D721Med (cell line): ENCODE measurements at places on chromosomes 3 and 15.

DNA sequence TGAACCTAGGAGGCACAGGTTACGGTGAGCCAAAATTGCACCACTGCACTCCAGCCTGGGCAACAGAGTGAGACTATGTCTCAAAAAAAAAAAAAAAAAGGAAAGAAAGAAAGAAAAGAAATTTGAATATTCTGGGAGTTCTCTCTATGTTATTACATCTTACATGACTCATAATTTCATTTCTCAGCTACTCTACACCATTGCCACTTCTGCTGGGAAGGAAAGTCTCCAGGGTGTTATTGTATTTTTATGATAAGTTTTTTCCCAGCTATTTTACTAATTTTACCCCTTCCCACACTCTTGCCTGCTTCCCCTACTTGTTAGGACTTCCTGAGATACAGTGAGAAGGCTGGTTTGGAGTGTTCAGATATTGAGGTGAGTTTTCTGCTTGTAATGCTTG, 69.7 kb upstream of the UMPS start:
- DNase-seq: no peak

GRCh38 chr3:80836395-80836794, 925.0 kb downstream of the GBE1 start:
- no peak for DNase-seq

- no peak for DNase-seq
These were observed 18.7 kb downstream of the TNFAIP8L3 start for GRCh38 chr15:51075826-51076523.

DNA sequence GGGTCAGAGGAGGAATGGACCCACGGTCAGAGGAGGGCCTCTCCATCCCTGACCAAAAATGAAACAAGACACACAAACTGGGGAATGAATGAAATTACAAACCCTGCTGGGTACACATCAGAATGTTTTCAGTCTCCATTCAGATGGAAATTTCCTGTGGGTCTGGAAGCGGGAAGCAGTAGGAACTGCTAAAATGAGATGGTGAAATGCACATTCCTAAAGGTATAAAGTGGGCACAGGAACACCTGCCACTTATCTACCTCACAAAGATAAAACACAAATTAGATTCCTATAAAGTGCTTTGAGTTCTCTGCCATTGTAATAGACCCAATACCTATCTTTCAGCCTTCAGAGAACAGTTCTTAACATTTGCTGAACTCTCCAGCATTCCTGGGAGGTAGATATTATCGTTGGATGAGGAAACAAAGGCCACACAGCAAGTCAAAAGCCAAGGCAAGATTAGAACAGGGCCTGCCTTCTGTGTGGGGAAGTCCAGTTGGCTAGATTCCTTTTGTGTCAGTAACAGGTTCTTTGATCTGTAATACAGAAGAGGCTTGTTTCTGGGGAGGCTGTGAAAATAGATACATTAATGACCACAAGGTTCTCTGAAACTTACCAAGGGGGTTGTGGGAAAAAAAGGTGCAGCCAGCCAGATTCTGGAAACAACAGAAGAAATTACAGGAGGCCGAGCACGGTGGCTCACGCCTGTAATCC, 98.4 kb downstream of the IGF2BP2 start:
- no peak for DNase-seq

GRCh38 chr3:100105501-100105900, 8.8 kb downstream of the FILIP1L start:
- DNase-seq: no peak

GRCh38 chr15:74315626-74316025, 51.8 kb downstream of the CYP11A1 start:
- DNase-seq: no peak

DNA sequence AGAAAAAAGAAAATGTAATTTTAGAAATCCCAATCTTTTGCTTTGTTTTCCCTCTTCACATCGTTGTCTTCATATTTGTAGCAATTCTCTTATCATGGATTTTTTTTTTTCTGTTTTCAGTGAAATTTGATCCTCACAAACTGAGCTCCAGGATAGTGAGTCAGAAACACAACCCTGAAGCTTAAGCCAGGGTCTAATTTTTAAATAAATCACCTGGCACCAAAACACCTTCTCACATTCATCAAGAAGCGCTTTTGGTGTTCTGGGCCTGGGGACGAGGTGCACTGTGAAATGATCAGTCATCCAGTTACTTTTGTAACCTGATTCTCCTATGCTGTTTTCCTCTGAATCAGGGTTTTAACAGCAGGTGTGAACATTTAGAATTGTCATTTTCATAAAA, 87.7 kb downstream of the REC114 start:
- DNase-seq: no peak

DNA sequence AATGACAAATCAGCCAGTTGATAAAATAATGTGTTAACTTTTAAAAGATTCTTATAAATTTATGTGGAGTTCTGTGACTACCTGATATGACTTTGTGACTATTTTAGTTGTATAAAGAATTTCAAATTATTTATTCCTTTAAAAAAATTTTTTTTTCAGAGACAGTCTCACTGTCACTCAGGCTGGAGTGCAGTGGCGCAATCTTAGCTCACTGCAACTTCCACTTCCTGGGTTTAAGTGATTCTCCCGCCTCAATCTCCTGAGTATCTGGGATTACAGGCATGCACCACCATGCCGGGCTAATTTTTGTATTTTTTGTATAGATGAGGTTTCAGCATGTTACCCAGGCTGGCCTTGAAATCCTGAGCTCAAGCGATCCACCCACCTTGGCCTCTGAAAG, 48.5 kb downstream of the MBNL1 start:
- DNase-seq: no peak

- no peak for DNase-seq
These were observed 33.6 kb upstream of the LRRC3B start for GRCh38 chr3:26588931-26589330.

DNA sequence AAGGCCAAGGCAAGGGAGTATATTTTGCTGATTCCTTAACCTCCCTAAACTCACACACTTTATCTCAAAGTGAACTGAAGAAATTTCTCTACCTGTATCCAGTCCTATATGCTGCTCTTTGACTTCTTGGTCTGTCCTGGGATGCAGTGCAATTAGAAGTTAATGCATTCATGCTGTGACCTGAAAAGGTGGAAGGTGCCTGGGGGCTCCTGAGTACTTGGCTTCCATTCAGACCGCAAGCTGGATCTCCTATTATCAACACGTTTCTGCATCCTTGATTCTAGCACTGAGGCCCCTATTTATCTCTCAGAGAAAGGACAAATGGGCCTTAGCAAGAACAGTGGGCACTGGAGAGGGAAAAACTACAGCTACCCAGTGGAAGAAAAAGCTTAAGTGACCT, 17.7 kb upstream of the CADPS start:
- no peak for DNase-seq

DNA sequence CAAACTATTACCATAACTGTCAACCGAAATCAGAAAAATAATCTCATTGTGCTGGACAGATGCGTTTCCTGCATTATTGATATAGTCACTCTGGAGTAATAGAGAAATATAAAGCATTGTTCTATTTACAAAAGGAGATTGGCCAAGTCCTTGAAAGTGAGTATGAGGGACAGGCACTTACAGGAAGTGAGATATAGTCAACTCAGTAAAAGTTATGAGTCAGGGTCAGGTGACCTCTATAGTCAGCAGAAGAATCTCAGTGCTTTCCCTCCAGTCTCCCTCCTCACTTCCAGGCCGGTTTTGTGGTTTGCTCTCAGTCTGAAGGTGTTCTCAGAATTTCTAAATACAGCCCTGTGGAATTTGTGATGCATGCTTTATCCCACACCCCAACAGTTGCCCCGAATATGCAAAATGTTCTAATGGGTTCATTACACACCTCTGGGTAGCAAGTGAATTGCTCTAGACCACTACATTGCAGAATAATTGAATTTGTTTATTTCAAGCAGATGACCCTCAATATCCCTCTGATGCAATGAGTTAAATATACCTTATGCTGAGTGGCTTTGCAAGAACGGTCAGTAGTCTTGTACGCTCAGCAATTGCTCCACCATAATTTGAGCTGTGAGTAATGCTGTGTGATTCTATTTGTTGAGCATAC, 787.7 kb downstream of the MCTP2 start:
- no peak for DNase-seq

DNA sequence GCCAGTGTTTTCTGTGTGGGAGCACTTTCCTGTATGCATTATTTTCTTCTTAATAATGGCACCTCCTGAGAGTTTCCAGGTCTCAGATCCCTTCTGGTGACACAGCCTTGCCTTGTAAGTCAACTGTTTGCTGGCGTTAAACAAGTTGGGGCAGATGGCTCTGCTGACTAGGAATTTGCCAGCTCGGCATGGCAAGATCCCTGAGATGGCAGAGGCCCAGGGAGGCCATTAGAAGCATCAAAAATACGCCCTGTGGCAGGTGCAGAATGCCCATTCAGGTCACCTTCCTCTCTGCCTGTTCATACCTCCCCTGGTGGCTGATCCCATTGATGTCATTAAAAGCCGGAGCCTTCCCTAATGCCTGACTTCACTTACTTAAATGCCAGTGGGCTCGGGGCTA, 320.9 kb upstream of the CTDSPL start:
- DNase-seq: no peak

DNA sequence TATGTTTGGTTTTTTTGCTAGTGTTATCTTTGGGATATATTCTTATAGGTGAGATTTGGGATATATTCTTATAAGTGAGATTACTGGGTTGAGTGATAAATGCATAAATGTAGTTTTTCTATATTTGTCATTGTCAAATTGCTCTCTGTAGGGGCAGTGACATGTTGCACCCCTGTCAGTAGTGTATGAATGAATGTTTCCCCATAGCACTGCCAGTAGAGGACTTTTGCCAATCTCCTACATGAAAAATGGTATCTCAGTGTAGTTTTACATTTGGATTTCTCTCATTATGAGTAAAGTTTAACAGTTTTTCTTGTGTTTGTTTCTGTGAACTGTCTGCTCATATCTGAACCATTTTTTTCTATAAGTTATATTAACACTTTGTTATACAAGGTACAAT, 13.6 kb downstream of the U2SURP start:
- no peak for DNase-seq

- DNase-seq: no peak
These were observed 514.3 kb downstream of the GABRG3 start for GRCh38 chr15:27485265-27485664.
